Stimulated activated CD4-positive, alpha-beta T cell treated with anti-CD3 and anti-CD28 coated beads, TNF-alpha, amount 100 ng/mL, for 1 hour (primary cell): ENCODE measurements at places on chromosomes 2 and 18.
A peak's percentile ranks its signal among the peaks of the same experiment; 100 is the strongest.

DNA sequence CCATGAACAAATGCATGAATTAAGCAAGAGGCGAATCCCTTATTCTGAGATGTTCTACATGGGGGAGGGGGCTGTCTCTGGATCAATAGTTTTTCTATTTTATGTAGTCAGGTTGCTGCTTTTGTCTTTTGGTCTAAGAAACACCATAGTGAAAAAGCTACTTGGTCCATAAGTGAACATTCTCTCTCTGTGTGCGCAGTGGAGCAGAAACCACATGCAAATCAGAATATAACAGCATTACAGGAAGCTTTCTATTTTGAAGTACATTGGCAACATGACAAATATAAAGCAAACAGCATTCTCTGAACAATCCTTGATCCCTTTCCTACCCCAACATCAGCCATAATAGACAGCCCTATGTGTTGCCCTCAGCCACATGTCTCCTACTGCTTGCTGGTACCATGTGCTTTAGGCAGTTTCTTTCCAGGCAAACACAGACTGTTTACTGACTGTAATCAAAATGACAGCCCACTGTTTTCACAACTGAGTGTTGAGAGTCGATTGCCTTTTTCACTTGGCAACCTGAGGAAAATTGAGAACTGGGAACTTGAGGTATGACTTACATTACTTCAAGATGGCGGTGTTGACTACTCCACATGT, 10.6 kb downstream of the SCN3A start:
- DNase-seq: no peak

- no peak for DNase-seq
Measured at GRCh38 chr18:39761273-39761672, 2193.8 kb upstream of the PIK3C3 start.

GRCh38 chr2:158497486-158497885, 40.7 kb downstream of the PKP4 start:
- DNase-seq: no peak

DNA sequence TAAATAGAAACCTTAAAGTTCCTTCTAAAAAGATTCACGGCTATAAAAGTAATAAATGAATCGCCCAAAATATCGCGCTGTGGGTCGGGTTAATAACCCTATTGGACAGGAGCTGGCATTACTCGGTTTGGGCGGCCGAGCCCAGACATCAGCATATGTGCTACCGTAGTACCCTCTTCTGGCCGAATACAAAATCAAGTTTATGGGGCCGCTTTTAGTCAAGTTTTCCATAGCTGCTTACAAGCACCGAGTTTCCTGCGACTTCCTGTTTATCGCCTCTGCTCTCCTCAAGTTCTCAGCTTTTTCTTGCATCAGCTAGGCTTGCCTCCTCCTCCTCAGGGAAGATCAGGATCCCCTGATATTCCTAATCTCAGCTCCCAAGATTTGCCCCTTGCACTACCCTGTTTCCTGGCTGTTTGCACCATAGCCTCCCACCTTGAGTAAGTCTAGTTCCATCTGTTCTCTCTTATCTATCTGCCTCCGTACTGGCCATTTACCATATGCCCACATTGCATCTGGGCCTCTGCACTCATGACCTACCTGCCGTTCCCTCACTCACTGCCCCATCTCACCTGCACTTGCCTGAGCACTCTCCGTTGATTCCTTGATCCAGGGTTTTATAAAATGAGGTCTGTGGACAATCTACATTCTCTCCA, 56.1 kb downstream of the SLC35F5 start:
- DNase-seq: peak; percentile 16

DNA sequence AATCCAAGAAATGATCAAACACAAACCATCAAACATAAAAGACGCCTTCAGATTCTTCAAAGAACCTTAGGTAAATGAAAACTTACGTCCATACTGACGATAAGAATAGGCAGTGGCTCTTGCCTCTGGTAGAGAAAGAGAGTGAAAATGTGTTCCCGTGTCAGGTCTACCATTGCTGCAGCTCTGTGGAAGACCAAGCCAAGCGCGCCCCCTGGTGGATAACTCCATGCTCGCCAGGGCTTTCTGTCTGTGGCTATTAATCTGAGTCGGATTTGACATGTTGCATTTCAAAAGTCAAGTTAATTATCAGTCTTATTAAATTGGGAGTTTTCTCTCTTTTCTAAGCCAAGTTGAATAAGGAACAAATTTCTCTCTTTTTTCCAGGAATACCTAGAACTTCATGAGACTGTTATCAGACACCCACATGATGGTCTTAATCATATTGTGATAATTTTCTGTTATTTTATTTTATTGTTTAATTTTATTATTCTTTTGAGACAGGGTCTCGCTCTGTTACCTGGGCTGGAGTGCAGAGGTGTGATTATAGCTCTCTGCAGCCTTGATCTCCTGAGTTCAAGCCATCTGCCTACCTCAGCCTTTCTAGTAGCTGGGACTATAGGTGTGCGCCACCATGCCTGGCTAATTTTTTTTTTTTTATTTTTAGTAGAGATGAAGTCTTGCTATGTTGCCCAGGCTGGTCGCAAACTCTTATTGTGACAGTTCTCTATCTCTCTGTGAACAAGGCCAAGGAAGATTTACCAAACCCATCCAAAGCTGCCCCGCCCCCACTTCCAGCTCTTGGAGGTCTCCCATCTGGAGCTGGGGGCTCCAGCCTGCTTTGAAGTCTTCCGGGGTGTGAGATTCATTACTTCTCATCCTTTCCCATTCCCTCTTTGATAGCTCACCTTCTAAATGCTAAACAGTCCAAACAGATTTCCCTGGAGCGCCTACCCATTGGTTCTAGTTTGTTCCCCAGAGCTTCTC, 15.8 kb upstream of the ZAP70 start:
- peak; percentile 95 for DNase-seq

DNA sequence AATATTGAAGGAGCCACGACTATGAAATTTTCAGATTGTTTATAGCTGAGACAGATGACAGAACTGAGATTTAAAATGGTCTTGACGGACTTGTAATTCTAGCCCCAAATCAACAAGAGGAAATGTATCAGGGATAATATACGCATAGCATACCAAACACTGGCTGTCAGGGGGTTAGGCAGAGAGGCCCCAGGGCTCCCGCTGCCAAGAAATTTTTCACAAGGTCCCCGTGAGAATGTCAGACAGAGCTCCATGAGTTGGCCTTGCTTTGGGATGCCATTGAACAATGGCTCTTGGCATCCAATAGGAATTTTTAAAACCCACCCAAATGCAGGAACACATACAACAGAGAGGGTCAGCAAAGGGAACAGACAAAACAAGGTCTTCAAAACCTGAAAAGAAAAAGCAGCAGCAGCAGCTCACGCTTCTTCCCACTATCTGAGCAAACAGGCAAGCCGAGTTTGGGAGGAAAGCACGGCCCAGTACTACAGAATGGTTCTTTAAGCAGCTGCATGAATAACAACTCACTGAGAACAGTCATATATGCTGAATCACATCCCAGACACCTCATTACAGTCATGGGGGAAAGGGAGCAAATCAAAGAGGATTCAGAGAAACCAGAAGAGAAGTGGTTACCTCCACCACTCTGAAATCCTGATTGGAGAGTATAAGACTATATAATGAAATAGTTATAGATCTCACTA, 445.6 kb downstream of the RND3 start:
- DNase-seq: no peak

- no peak for DNase-seq
Measured at GRCh38 chr2:217593732-217594131, 409.1 kb downstream of the TNS1 start.

- no peak for DNase-seq
Measured at GRCh38 chr2:212970132-212970531, 181.3 kb downstream of the IKZF2 start.
